ENCODE measurements at places on chromosomes 2 and 18.

- DNase-seq, result no peak
Measured at GRCh38 chr2:130328710-130329109, 14.0 kb upstream of the IMP4 start.

DNA sequence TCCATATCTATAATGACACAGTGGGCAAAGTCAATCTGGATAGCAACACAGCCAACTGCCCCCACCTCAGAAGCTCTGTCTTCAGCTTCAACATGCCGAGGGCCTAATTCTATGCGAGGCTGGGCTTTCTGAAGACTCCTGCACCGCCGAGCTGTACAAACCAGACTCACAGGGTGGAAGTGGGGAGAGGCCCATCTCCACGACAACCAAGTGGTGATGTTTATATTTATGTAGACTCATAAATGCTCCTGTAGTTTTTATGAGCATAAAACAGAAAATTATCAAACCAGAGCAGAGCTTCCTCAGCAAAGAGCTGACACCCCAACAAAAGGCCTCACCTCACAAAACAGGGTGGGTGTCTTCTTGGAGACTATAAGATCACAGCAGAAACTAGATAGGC is 77.0 kb upstream of the LGALSL start:
- no peak for DNase-seq

DNA sequence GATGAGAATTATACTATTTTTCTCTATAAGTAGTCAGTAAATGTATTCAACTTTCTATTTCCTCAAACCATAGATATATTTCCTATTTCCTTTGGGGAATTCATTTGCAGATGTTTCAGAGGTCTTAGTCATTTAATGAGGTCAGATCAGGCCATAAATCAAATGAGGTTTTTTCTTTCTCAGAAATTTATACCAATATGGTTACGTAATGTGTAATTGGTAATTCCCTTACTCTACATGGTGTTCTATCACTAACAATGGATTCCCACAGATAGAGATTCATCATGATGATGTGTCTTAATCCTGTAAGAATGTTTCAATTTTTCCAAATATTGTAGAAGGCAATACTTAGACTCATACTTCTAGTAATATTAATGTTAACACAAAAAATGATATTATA is 108.0 kb downstream of the DPP4 start:
- DNase-seq, result no peak

GRCh38 chr2:47026748-47027534 is 111.3 kb upstream of the MCFD2 start:
- no peak for DNase-seq

DNA sequence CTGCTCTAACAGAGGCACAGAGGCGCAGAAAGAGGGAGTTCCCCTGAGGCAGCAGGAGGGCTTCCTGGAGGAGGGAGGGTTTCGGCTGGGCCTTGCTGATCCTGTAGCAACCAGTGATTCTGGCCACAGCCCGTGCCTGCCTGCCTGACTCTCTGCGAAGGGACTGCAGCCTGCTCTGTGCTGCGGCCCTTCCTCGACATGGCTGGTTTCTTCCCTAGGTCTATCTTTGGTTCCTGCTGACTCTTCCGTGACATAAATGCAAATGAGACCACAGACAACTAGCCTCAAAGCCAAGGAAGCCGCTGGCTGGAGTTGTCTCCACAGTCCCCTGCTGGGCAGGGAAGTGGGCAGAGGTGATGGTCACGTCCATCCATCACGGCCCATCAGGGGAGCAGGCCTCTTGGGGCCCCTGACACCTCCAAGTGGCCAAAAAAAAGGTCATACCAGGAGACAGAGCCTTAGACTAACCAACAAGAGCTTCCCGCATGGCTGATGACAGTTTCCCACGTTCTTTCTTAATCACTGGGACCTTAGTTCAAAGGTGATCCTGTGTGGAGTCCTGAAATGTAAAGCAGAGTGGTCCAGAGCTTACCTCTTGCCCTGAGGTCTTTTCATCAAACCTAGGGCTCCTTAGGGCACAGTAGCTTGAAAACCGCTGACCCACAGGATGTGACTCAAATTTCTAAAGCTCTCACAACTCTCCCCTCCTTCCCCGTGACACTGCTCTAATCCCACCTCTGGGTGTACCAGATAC is 55.3 kb downstream of the HS1BP3 start:
- no peak for DNase-seq

Data from A549 (cell line).